ENCODE measurements at places on chromosomes 2 and 18.

DNA sequence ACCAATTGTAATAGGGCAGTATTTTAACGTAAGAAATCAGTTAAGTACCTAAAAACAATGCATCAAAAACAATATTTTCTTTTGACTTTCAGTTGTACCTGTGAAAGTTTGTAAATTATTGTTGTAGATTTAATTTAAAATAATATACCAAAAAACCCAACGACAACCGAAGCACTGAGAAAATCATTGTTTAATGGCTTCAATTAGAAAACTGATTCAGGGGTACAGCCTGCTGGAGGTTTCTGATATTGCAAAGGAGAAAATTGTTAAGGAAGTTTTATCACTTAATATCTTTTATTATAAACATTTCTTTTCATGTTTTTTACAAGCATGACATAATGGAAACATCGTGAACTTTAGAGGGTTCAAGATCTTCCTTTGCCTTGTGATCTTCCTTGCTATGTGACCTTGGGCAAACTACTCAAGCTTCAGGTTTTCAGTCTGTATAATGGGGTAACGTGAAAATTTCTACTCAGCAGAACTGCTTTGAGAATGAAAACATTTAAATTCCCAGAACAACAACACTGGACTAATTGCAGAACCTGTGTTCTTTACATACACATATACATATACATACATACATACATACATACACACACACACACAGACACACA, 76.3 kb upstream of the GLS start:
- no peak for DNase-seq

- DNase-seq: no peak
Observed at GRCh38 chr2:237181844-237182243, 96.2 kb downstream of the COPS8 start.

DNA sequence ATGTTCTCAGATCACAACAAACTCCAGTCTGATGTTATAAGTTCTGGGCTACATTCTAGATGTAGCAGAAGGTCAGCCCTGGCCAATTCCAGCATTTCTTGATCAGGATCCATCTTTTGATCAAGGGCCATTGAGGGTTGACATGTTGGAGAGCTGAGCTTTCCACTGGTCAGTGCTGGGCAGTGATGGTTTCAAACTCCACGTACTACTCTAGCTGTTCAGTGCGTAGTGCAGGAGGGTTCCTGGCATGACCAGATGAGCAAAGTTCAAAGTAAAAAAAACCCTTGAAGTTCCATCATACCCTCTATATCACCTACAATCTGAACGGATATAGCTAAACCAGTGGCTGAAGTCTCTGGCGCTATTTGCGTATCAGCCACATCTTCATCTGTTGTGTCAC, 210.4 kb upstream of the OSR1 start:
- DNase-seq: no peak

DNA sequence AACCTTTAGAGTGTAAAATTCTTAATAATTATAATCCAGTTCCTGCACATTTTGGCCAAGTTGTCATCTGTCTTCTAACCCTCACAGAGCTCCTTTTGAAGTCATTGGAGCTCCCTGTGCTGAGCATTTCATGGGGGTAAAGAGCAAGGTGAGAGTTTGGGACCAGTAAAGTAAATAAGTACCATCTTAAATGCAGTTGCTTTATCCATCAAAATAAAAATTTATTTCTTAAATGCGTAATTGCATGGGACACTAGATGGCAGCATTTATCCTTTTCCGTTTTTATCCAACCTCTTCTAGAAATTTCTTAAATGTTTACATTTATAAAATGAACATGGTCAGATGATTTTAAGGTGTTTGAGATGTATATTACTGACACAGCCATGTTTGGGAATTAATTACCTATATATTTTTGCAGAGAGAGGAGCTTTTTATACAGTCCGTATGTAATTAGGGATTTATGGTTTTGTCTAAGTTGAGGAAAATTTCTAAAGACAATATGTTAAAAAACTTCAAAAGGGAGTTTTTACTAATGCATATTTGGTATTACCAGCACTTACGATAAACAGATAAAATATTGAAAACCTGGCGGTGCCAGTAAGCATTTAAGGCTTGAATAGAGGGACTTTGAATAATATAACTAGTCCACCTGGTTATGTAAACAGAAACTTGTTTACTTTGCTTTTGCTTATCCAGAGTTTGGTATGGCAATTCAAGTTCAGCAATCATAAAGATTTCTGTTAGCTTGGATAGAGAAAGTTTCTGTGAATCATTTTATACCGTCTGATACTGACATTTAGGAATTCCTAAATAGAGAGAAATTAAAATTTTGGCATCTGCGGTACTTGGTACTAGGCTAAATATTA, 54.5 kb downstream of the ACSL3 start:
- no peak for DNase-seq

- no peak for DNase-seq
Observed at GRCh38 chr2:220528180-220528675, 900.8 kb downstream of the SLC4A3 start.

DNA sequence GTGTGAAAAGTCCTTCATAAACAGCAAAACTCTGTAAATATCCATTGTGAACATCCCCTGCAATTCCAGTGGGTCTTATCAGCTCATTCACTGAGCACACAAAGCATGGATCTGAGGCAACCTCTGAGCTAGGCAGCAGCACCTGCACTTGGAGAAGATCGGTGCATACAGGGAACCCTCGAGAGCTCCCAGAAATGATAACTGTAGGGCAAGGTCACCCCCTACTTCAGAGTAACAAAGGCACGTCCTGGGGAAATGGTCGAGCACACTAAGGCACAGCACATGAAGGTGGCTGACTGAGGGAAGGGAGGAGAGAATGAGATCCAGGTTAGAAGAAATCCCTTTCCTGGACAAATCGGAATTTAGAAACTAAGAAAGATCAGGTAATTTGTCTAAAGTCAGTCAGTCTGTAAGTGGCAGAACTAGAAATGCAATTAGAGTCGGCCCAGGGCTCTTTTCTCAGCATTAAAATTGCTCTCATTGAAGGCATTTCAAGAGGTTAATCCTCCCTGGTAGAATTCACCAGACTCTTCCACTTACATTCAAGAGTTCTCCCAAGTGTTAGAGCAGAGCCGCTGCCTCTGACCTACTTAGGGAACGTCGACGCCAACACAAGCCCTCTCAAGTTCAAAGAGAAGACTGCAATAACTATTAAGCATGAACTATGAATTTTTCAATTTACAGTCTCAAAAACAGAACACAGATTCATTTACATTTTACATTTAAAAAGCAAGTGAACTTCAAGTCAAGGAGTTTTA, 45.9 kb downstream of the PXDN start:
- no peak for DNase-seq

DNA sequence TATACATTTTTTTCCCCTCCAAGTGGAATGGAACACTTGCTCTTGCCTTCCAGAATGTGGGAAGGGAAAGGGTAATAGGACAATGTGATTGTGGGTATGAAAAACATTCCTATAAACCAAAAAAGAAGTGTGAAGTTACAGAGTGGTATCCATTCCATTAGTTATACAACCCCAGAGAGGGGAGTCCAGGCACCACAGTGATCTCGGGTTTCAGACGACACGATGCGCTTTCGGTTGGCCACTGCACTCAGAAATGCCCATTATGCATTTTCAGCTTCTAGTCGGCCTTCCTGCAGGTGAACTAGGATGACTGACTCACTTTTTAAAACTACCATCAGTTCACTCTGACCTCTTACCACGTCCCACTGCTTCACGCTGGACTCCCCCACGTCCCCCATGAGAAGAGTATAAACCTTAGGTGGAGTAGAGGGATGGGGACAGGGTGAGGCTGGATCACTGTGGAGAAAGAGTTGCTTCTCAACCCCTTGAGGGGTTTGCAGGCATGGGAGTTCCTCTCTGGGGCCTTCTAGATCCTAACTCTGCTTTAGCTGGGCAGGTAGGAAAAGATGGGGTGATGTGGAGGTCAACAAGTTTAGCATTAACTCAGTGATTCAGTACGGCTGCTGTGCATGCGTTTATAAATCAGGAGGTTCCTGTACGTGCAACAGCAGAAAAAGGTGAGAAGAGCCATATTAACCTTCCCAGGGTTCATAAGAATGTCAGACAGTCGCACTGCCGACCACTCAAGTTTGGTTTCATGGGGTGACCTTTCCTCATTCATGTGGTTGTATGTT, 50.5 kb downstream of the ZNF532 start:
- DNase-seq: no peak

GRCh38 chr2:177243073-177243472, 21.5 kb downstream of the NFE2L2 start:
- DNase-seq: no peak

GRCh38 chr18:67854340-67854739, 337.8 kb upstream of the DSEL start:
- no peak for DNase-seq

DNA sequence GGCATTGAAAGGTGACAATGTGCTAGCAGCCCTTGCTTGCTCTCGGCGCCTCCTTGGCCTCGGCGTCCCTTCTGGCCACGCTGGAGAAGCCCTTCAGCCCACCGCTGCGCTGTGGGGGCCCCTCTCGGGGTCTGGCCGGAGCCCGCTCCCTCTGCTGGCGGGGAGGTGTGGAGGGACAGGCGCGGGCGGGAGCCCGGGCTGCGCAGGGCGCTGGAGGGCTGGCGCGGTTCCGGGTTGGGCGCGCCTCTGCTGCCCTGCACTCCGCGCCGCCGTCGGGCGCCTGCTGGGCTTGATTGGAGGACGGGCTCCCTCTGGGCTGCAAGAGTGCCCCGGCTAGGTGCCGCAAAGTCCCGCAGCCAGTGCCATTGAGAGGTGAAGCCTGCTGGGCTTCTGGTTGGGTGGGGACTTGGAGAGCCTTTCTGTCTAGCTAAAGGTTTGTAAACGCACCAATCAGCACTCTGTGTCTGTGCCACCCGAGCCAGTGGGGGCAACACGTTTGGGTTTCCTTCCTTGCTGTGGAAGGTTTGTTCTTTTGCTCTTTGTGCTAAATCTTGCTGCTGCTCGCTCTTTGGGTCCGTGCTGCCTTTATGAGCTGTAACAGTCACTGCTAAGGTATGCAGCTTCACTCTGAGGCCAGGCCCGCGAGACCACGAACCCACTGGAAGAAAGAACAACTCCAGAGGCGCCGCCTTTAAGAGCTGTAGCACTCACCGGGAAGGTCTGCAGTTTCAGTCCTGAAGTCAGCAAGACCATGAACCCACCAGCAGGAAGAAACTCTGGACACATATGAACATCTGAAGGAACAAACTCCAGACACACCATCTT, 14.8 kb upstream of the IMP4 start:
- DNase-seq: no peak

DNA sequence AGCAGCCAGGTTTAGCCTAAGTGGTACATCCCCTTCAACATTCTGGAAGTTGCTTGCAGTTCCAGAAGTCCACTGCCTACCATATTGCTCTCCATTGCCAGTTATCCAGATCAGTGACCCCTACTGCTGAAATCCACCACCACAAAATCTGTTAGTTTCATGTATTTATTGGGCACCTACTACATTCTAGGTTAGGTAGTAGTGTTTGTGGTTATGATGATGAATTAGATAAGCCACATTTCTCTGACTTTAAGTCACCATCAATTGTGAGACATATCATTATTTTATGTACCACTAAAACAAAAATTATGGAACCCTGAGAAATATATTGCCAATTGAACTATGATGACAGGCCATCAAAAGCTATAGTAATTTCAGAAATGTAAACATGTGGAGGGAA, 139.5 kb upstream of the PKDCC start:
- DNase-seq: no peak

- no peak for DNase-seq
Observed at GRCh38 chr2:98828369-98828744, 97.4 kb upstream of the MGAT4A start.

- DNase-seq: no peak
Observed at GRCh38 chr18:35770376-35771014, 189.0 kb downstream of the GALNT1 start.

DNA sequence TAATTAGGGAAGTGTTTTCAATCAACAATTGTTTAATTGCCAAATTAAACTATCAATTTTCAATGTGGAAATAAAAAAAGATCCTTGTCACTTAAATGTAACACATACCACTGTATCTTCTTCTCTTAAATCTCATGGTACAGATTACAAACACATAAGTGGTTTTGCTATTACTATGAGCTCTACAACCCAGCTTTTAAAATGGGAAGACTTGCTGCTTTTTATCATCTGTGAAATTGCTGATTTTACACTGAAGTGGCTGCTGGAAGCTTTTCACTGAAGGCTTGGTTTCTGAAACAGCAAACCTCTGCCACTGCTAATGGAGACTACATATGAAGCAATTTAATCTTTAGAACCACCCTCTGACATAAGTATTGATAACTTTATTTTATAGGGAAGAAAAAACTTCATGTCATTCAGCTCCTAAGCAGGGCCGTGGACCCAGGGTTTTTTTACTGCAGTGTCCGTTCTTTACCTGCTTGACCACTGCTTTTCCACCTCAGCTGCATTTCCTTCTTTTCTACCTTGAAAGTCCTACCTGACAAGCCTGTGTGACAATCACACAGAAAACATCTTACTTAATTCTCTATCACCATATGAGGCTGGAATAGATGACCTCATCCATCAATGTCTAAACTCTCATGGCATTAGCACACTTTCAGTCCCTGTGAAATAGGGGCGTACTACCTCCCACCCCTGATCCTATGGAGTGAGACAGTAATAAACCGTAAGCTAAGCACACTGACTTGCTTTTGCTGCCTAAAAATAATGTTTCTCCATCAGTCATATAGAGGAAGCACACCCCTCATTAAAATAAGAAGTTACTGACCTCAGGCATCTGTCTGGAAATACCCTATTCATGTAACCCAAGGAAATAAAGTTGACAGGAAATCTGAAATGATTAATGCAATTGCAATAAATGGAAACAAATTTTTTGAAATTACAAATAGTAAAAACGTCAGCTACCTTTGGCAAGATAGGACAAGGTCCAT, 19.2 kb upstream of the SLC8A1 start:
- DNase-seq: no peak

DNA sequence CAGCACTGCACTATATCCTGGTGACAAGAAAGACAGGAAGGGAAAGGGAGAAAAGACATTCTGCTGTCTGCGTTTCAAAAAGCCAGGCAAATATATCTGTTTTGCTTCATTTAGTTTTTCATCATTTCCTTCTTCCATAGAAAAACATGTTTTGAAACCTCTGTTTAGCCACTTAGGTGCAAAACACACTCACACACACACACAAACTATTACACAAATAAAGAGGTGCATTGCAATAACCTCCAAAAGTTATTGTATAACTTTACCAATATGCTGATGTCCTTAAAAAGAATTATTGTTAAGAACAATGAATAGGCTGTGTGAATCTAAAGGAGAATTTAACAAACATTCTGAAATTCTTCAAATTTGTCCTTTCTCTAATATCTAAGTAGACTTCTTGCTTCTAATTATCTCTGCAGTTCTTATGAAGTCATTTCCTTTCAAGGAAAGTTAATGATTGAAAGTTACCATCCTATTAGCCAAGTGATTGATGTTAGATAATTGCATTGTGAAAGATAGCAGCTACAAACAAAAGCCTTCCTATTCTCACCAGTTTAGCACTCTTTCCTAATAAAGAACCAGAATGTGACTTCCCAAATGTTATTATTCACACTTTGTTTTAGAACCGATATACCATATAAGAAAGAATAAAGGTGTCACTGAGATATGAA, 516.7 kb downstream of the KCNJ3 start:
- no peak for DNase-seq

DNA sequence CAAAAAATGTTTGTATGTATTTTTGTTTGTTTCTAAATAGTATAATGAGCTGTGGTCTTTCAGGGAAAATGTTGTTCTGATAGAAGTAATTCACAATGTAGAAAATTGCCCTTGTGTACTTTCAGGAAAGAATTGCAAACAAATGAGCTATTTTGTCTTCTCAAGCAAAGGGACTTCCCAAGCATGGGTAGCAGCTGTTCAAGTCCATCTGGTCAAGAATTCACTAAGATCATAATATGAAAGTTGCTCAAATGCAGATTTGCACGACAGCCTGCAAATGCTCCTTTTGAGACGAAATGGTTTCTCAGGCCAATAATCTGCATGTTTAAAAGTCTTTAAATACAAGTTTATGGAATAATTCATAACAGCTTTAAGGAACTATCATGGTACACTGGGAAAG, 51.9 kb upstream of the HNMT start:
- DNase-seq: no peak
